Stimulated activated CD4-positive, alpha-beta T cell treated with anti-CD3 and anti-CD28 coated beads, Interleukin-4, amount 100 ng/mL, for 4 hours (primary cell): ENCODE measurements at places on chromosomes 6 and 20.
A peak's percentile ranks its signal among the peaks of the same experiment; 100 is the strongest.

DNA sequence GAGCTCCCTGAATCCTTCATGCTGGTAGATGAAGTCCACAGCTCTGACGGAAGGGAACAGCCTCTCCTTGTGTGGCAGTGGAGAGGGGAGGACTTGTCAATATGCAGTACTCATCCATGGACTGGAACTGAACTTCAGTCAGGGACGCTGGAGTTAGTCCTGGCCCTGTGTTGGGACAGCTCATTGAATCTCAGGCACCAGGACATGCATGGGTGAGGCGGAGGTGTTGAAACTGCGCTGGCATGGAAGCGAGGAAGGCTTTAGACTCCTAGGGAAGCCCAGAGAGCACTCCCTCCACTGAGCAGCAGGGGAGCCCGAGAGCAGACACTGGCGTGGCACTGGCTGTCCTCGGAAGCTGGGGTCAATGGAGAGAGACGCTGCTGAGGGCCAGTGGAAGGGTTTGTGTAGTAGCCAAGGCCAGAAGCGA lies 161.3 kb upstream of the GGTLC1 start:
- DNase-seq = no peak

- DNase-seq = no peak
Measured at GRCh38 chr6:19812512-19813119, 24.6 kb upstream of the ID4 start.

- DNase-seq = no peak
Measured at GRCh38 chr6:119661628-119662027, 312.1 kb upstream of the MAN1A1 start.

GRCh38 chr6:103000688-103001087 lies 1607.2 kb downstream of the GRIK2 start:
- no peak for DNase-seq

GRCh38 chr20:49843139-49843538 lies 30.5 kb downstream of the SLC9A8 start:
- no peak for DNase-seq

- no peak for DNase-seq
Measured at GRCh38 chr6:159642995-159643394, 50.0 kb downstream of the SOD2 start.

DNA sequence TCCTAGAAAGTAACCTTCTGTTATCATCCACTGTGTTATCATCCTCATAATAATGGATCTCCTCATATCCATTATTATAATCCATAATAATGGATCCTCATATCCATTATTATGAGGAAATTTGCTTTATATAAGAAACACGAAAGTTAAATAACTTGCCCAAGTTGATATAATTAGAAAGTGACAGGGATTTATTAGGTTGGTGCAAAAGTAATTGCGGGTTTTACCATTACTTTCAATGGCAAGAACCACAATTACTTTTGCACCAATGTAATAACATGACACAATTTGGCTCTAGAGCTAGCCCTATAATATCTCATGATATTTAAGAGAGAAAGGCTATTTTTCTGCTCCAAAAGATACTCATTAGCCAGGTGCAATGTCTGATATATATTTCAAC lies 275.7 kb upstream of the STXBP5 start:
- DNase-seq = no peak

GRCh38 chr6:123940551-123940950 lies 136.9 kb downstream of the NKAIN2 start:
- no peak for DNase-seq

DNA sequence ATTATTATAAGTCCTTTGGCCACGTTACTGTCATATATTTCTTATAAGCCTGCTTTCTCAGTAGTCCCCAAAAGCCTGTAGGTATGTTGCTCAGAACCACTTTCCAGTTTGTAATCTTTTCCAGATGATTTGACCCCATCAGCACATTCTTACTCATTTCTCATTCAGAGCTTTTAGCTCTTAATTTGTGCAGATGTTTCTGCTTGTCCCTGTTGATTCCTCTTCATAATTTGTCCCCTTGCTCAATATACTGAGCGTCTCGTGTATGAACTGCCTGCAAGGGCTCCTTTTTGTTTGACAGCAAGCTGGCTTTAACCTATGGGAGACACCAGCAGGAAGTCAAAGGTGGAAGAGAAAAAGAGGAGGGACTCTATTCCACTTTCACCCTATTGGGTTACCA lies 733.8 kb upstream of the GJE1 start:
- DNase-seq = no peak

GRCh38 chr6:119312875-119313338 lies 36.7 kb downstream of the MAN1A1 start:
- DNase-seq = no peak

GRCh38 chr6:30829639-30830255 lies 54.6 kb upstream of the DDR1 start:
- no peak for DNase-seq

DNA sequence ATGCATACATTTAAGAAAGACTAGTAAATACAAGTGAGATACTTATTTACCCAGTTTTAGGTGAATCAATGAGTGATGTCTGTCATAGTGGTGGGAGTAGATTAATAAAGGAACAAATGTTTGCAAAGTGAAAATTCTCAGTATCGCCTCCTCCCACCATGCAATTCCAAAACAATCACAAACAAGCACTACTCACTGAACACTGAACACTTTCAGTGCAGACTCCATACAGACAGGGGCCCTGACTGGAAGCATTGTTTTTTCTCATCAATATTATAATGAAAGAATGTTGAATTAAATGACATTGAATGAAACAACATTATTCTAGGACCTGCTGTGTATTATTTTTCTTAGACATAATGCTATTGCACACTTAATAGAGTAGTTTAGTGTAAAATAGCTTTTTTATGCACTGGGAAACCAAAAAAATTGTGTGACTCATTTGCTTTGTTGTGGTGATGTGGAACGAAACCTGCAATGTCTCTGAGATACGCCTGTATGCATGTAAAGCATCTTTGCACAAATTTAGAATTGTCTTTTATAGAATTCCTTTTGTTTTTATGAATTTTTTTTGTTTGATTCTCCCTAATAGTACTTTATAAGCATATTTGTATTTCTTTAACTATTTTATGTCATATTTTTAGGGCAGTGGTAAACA lies 317.5 kb downstream of the UTRN start:
- DNase-seq = no peak

- DNase-seq = no peak
Measured at GRCh38 chr20:20691477-20692235, 20.8 kb downstream of the RALGAPA2 start.

- no peak for DNase-seq
Measured at GRCh38 chr6:87544474-87544735, 45.4 kb downstream of the RARS2 start.

- DNase-seq = no peak
Measured at GRCh38 chr6:10418862-10419748, 4.2 kb upstream of the TFAP2A start.

DNA sequence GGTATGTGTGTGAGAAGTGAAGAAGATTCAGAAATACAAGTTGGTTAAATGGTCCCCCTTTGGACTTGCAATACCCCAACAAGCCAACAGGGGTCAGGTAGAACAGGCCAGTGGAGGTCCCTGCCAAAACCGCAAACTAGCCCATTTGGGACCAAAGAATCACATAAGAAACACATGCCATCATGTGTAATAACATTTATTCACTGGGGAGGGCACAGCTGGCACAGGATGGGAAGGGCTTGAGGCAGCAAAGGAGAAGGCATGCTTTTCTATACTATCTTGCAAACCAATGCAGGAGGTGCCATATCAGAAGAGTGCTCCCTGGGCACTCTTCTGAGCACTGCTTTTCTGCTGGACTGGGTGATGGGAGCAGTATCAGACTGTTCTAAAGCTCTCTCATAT lies 116.1 kb upstream of the TRAF3IP2 start:
- DNase-seq = peak; percentile 30

- DNase-seq = no peak
Measured at GRCh38 chr6:17101422-17102257, at the start of gene STMND1. TSS of gene STMND1 (plus strand) at chr6:17102050. CDS start at chr6:17102258, 208 bp downstream.

GRCh38 chr6:122008101-122008999 lies 391.1 kb upstream of the HSF2 start:
- DNase-seq = no peak

DNA sequence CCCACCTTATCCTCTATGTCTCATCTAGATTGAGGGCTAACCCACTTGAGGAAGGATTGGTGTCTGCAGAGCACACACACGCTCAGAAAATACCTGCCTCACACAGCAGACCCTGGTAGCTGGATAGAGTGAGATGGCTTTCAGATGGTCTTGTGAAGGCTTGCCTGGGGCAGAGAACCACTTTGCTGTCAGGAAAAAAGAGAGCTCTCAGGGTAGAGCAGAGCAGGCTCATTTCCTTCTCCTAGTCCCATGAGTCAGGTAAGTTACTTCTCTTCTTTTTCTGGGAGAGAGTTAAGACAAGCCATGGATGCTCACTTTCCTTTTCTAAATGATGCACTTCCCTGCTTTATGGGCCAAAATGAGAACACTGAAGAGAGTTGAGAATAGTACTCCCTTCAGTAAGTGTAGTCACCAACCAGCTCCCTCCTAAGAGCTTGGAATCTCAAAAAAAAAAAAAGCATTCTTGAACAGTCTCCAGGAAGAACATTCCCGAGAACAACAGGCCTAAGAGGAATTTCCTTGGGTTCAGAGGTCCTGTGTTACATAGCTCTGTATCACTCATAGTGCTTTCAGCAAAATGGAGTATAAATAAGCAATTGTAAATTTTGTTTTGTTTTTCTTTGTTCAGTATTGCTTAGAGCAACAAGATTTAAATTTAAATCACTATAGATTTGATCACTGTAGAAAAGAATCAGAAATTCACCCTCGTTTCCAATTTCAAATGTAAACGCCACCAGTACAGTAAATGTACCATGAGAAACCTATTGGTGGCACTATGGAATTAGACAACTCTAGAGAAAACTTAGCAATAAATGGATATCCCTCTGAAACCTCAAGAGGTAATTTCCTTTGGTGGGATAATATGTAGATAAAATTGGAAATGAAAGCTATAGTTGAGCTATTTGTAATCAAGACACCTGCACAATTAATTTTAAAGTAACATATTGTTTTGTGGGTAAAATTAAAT lies 530.3 kb downstream of the RFPL4B start:
- DNase-seq = no peak

DNA sequence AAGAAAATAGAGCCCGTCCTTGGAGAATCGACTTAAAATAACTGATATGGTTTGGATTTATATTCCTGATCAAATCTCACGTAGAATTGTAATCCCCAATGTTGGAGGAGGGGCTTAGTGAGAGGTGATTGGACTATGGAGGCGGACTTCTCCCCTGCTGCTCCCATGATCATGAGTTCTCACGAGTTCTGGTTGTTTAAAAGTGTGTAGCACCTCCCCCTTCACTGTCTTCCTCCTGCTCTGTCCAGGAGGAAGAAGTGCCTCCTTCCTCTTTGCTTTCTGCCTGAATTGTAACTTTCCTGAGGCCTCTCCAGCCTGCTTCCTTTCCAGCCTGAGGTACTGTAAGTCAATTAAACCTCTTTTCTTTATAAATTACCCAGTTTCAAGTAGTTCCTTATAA lies 529.2 kb downstream of the HAO1 start:
- no peak for DNase-seq

DNA sequence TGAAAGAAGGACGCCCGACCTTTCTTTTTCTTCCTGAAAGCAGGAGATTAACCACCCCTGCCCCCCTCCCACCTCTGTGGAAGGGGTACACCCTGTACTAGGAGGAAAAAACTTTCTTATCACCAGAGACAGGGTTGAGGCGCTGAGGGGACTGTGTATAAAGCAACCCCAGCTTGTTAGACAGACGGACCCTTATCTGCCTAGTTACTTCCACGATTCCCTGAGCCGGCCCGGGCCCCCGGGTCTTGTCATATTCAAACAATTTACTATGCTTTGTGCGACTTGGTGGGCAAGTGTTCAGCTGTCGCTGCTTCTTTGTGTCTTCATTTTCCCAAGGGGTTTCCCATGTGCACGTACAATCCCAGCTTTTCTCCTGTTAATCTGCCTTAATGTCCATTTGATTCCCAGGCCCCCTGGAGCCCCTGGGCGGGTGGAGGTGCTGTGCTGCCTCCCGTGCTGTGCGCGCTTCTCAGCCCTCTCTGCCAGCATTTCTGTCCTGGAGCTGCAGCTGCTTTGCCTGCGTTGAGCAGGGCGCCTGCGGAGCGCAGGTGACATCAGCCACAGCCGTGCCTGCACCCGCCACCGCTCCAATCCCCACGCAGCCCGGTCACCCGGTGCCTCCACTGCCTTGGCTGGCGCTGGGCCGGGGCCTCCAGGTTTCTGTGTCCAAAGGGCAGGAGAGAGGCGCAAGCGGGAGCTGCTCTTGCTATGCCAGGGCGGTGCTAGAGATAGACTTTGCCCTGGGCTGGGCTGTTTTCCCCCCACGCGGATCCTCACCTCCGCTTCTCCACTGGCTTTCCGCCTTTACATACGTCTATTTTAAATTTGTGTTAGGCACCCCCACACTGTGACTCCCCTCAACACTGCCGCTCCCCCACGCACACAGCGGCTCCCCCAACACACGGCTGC lies 96.2 kb downstream of the TTLL2 start:
- DNase-seq = no peak

- peak; percentile 73 for DNase-seq
Measured at GRCh38 chr20:51624157-51624731, 81.7 kb upstream of the NFATC2 start.

DNA sequence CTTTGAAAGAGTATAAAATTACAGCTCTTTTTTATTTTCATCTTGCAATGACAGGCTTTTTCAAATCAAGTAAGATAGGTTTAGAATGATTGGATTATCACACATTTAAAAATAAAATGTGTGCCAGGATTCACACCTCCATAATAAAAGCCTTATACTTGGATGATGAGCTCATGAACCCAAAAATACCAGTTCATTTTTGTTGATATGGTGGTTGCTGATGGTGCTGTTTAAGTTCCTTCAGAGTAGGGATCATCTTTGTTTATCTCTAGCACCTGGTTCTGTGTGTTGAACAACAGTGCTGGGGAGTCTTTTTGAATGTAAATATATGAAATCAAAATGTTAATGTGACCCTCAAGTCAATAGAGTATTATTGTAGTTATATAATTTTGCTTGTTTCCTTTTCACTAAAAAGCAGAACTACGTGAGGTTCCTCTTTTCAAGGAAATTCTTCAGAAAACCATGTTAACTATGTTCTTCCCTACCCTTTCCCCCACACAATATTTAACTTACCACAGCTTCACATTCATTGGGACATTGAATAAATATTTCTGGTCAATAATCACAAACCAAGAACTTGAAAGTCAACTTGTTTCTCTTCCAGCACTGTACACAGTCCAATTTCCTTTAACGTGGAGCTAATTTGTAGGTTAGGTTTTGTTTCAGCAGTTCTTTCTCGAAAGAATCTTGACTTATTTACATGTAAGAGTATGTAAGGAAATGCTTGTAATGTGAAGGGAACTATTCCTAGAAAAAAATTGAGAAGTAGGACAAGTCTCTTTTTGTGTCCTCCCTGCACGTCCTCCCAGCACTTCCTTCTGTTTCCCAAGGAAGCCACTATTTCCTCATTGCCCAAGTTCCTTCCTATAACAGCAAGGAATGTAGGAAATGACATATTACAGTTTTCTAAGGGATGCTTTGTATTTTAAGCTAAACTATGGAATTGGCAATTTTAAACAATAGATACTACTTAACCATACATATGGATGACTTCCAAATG lies 945.9 kb upstream of the CITED2 start:
- DNase-seq = no peak
